ENCODE measurements at places on chromosomes 2 and 18.
A peak's percentile ranks its signal among the peaks of the same experiment; 100 is the strongest.

DNA sequence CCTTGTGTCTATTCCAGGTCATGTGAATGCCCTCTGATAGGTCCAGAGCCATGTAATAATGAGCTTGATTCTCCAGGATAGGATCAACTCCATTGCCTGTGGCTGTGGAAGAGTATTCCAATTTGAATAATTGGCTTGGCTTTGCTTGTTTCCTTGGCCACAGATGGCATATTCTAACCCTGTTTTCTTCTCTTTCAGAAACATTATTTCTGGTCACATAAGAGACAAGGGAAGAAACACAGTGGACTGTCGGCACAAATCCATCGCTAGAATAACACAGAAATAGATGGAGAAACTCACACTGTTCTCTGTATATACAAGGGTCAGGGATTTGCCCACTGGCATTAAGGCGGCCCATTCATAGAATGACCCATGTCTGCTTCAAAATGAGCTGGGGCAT, 278.4 kb upstream of the CCDC68 start:
- peak; percentile 76 for DNase-seq

- DNase-seq = peak; percentile 86
Measured at GRCh38 chr2:18124116-18124835, 245.8 kb downstream of the KCNS3 start.

DNA sequence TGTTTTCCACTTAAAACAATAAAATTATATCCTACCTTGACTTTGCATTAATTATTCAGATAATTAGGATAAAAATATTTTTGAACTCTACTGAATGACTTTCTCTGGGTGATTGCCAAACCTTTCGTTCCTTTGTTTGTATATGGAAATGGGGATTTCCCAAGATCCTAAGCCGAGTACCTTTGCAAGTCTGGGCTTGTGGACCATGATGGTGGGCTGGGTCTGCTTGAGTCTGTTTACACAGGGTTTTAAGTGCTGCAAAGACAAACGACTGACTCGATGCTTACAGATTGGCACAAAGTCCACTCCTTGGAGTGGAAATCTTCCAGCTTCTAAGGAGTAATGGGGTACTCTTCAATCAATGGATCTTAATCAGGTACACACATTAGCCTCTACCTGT, 659.5 kb downstream of the TSN start:
- DNase-seq = no peak

GRCh38 chr2:47334356-47335136, 68.4 kb upstream of the MSH2 start:
- no peak for DNase-seq

- no peak for DNase-seq
Measured at GRCh38 chr2:127218812-127219170, 1.3 kb downstream of the CYP27C1 start.
